ENCODE measurements at places on chromosomes 16 and 17.

GRCh38 chr17:65408050-65408449 lies 153.4 kb downstream of the AXIN2 start:
- DNase-seq = no peak

DNA sequence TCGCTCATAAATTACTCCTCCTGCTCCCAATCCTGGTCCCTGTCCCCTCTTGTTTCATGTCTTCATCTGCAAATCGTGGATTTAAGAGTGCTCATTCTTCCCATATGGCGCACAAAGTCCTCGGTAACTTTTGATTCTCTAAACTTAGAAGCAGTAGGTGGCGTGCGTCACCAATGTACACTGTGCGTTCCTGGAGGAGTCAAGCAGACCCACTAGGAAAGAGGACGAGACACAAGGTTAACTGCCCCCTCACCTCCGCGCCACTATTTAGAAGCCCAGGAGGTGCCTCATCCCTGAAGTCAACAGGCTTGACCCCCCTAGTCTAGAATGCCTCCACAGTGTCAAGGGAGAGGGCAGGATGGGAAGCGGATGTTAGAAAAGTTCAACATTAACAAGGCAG lies 2.9 kb downstream of the SLC13A5 start:
- no peak for DNase-seq

- DNase-seq = no peak
These were observed 33.1 kb upstream of the PHB1 start for GRCh38 chr17:49447628-49448302.

DNA sequence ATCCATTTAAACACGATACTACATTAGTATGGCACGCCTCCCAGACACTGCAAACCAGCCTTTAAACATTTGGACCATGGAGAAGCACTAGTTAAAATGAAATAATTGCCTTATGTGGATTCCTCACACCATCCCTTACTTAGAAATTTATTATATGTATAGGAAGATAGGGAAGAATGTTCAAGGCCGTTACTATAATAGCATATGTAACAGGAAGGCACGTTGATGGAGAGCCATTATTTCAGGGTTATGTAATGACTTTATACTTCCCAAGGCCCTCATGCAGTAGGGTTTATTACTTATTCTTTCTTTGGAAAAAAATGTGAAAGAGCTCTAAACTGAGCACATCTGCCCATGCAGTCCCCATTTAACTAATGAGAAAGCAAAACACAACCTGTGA lies 96.6 kb upstream of the CACNG5 start:
- DNase-seq = no peak

- no peak for DNase-seq
These were observed 28.4 kb upstream of the CBFA2T3 start for GRCh38 chr16:89005201-89006035.

- no peak for DNase-seq
These were observed 407.3 kb downstream of the XYLT1 start for GRCh38 chr16:17063201-17064139.

- no peak for DNase-seq
These were observed 5.2 kb downstream of the ODAD4 start for GRCh38 chr17:41935641-41936040.

- peak; percentile 71 for DNase-seq
These were observed 1.0 kb upstream of the ABCC12 start for GRCh38 chr16:48156790-48157209.

DNA sequence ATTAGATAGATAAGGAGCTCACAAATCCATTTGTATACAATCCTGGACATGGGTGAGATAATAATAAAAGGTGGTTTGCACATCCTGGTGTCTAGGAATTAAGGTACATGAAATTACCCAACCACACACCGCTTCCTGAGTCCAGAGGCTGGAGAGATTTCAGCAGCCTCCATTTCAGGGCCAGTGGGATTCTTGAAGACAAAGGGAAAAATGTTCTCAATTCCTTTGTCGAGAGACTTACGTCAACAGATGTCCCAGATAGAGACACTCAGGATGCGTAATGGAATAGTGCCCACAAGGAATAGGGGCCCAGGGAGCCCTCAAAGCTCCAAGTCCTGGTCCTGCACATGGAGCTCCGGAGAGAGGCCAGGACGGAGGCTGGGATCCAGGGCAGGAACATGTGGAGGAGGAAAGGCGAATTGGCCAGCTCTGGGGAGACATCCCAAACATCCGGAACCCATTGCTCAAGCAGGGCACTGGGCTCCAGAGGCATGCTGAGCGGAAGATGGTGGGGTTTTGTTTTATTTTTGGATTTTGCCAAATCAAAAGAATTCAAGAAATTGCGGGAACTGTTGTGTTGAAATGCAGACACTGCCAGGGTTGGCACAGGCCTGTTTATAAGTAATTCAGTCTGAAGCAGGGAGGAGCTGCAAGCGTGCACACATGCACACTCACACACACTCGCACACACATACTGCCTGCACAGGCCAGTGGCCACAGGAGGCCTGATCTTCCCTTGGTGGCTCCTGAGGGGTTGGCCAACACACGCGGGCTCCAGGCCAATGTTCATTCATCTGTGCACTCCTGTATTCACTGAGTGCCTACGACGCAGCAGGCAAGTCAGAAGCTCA lies 97.2 kb downstream of the NOG start:
- DNase-seq = no peak

GRCh38 chr17:82592767-82593589 lies 55.3 kb downstream of the WDR45B start:
- peak; percentile 82 for DNase-seq

DNA sequence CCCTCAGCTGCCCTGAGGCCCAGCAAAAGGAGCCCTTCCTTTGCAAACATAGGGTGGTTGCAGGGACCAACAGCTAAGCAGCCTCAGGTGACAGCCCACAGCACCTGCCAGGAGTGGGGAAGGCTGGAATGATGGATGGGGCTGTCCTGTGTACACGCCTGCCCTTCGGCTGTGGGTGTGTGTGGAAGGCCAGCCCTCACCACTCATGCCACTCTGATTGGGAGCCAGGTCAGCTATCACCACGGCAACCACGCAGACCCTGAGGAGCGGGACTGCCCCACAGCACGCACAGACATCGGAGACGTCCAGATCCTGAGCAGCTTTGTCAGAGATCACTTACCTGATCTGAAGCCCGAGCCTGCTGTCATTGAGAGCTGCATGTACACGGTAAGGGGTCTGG lies 11.9 kb downstream of the PIPOX start:
- no peak for DNase-seq

GRCh38 chr17:2758870-2759269 lies 9.4 kb upstream of the CCDC92B start:
- no peak for DNase-seq

DNA sequence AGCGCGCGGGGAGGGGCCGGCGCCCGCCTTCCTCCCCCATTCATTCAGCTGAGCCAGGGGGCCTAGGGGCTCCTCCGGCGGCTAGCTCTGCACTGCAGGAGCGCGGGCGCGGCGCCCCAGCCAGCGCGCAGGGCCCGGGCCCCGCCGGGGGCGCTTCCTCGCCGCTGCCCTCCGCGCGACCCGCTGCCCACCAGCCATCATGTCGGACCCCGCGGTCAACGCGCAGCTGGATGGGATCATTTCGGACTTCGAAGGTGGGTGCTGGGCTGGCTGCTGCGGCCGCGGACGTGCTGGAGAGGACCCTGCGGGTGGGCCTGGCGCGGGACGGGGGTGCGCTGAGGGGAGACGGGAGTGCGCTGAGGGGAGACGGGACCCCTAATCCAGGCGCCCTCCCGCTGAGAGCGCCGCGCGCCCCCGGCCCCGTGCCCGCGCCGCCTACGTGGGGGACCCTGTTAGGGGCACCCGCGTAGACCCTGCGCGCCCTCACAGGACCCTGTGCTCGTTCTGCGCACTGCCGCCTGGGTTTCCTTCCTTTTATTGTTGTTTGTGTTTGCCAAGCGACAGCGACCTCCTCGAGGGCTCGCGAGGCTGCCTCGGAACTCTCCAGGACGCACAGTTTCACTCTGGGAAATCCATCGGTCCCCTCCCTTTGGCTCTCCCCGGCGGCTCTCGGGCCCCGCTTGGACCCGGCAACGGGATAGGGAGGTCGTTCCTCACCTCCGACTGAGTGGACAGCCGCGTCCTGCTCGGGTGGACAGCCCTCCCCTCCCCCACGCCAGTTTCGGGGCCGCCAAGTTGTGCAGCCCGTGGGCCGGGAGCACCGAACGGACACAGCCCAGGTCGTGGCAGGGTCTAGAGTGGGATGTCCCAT lies 232.8 kb downstream of the SEC14L1 start:
- DNase-seq = no peak

DNA sequence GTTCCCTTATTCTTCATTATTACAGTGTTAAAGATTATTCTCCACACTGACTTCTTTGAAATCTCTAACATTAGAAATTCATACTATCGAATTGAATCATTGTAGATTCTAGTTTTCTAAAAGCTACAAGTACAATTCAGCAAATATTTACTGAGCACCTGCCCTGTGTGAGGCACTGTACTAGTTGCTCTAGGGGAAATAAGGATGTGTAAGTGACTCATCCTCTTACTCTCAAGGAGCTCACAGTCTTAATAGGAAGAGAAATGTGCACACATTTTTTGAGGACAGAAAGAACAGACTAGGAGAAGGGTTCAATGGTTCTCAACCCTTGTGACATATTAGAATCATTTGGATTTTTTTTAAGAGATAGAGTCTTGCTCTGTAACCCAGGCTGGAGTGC lies 7.7 kb upstream of the SLFN12L start:
- DNase-seq = no peak

DNA sequence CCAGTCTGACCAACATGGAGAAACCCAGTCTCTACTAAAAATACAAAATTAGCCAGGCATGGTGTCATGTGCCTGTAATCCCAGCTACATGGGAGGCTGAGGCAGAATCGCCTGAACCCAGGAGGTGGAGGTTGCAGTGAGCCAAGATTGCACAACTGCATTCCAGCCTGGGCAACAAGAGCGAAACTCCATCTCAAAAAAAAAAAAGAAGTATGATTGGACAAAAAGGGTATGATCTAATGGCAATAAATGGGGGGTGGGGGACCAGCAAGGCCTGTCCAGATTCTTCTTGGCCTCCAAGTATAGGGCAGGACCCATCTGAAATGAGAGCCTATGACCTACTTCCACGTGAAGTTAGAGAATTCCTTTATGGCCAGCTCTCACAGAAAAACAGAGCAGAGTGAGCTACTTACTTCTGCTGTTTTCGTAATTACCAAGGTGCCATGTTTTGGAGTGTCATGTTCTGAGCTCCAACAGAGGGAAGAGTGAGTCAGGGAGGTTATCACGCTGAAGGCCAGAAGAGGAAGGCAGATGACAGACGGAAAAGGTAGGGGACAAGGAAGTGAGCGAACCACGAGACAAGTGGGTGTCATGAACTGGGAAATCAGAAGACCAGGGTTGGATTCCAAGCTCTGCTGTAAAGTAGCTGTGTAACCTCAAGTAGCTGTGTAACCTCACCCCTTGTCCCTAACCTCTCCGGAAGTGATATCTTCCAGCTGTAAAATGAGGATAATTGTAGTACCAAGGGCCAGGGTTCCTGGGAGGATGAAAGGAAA lies 3.6 kb upstream of the ZMYND15 start:
- no peak for DNase-seq

All from NCI-H1105 (cell line).